Smooth muscle cell of the coronary artery (primary cell): ENCODE measurements at places on chromosomes 6 and 20. TPM values are rescaled to one million over a fixed set of nuclear protein-coding genes. Genes with fewer than 3 reads are reported as not detected.

Gene LY6G5C
- 0.15 TPM in 1 of 2 replicates, not detected in the other for total RNA-seq

Gene HSPA1B
- 66.7 and 494 TPM in 2 replicates for total RNA-seq

Gene HFE
- total RNA-seq = 7.1 and 31.2 TPM in 2 replicates

Gene APCDD1L
- 2.5 and 26.5 TPM in 2 replicates for total RNA-seq

Gene RBM24
- total RNA-seq = 0.23 and 12.9 TPM in 2 replicates

Gene SAPCD1
- total RNA-seq = 0.53 and 0.70 TPM in 2 replicates

Gene PSORS1C1
- total RNA-seq = 1.2 and 1.5 TPM in 2 replicates

Gene SOX12
- 2.1 and 2.8 TPM in 2 replicates for total RNA-seq

Gene FAM162B
- 0.30 and 0.82 TPM in 2 replicates for total RNA-seq

Gene IYD
- not detected in 2 replicates for total RNA-seq

Gene PARD6B
- total RNA-seq = 0.23 and 1.7 TPM in 2 replicates

Gene LY6G6C
- total RNA-seq = not detected in 2 replicates

Gene GRM1
- under 0.01 TPM in 2 replicates for total RNA-seq

Gene HUS1B
- total RNA-seq = 0.68 and 1.1 TPM in 2 replicates

Gene PRSS16
- total RNA-seq = not detected in 2 replicates

Gene ISM1
- 1.3 TPM in 1 of 2 replicates, not detected in the other for total RNA-seq

Gene PPDPF
- total RNA-seq = 8.0 and 19.2 TPM in 2 replicates

Gene PRKN
- 1.7 and 3.9 TPM in 2 replicates for total RNA-seq

Gene FAXC
- 0.15 and 0.23 TPM in 2 replicates for total RNA-seq

Gene KIF25
- not detected in 2 replicates for total RNA-seq

Gene GOPC
- total RNA-seq = 23.6 and 46.5 TPM in 2 replicates

Gene RNF182
- 0.47 TPM in 1 of 2 replicates, not detected in the other for total RNA-seq

Gene ALDH5A1
- 0.82 and 1.7 TPM in 2 replicates for total RNA-seq

Gene PAX1
- total RNA-seq = not detected in 2 replicates

Gene RTN4IP1
- 2.6 and 5.9 TPM in 2 replicates for total RNA-seq

Gene HLA-DRA
- 0.82 TPM in 1 of 2 replicates, not detected in the other for total RNA-seq

Gene ULBP2
- total RNA-seq = 1.9 and 7.7 TPM in 2 replicates

Gene FOXS1
- total RNA-seq = 0.35 and 26.9 TPM in 2 replicates

Gene COL21A1
- total RNA-seq = 0.53 and 29.5 TPM in 2 replicates

Gene KCNS1
- 0.23 and 0.70 TPM in 2 replicates for total RNA-seq

Gene MAS1
- total RNA-seq = under 0.01 TPM in 1 of 2 replicates, not detected in the other

Gene HMGCLL1
- not detected in 2 replicates for total RNA-seq

Gene CST2
- not detected in 2 replicates for total RNA-seq

Gene EYS
- total RNA-seq = under 0.01 TPM in 1 of 2 replicates, not detected in the other

Gene BHLHE23
- not detected in 2 replicates for total RNA-seq

Gene FRS3
- total RNA-seq = 1.1 and 4.7 TPM in 2 replicates

Gene EPB41L1
- total RNA-seq = 9.8 and 14.1 TPM in 2 replicates

Gene TOX2
- 0.12 and 2.0 TPM in 2 replicates for total RNA-seq

Gene PBOV1
- not detected in 2 replicates for total RNA-seq
